ENCODE measurements at places on chromosomes 2 and 18.
A peak's percentile ranks its signal among the peaks of the same experiment; 100 is the strongest.

- DNase-seq: no peak
These were observed 266 bp downstream of the KDM3A start for GRCh38 chr2:86441392-86441881.

- DNase-seq: no peak
These were observed 51.1 kb downstream of the PTGR3 start for GRCh38 chr18:75157851-75158250.

DNA sequence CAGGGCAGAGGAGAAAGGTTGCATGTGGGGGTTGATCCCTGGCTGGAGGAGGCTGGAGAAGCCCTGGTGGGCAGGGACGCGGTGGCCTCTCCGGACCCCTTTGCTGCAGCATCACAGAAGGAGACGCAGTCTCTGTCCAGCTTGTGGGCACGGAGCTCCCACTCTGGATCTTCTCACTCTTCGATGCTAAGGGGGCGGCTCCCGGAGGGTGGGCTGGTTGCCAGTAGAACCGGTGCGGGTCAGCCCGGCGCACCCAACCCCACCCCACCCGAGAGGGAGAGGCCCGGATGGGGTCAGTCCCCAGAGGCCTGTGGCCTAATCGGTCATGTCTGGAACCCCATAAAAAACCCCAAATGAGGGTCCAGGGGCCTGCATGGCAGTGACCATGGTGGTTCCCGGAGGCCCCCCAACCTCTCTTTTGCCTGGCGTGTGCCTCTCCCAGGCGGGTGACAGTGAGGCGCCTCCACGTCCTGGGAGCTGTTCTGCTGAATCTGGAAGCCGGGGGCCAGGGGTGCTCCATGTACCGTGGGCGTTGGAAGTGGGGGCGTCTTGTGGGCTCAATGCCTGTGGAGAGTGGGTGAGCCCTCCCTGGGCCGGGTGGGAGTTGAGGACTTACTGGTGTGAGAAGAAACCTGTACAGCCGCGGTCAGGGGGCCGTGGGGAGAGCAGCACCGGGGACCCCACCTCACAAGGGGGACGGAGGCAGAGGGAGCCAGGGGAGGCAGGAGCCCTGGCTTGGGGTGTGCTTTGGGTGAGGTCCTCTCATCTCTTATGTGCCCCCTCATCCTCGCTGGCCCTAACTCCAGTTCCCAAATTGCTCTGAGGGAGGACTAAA lies 79.6 kb downstream of the RTP5 start:
- DNase-seq: no peak

- DNase-seq: no peak
These were observed 63.0 kb upstream of the PGAP1 start for GRCh38 chr2:196989496-196989895.

GRCh38 chr2:241808051-241808720 lies 807 bp upstream of the NEU4 start:
- peak; percentile 51 for DNase-seq

GRCh38 chr18:53380063-53380639 lies 844.3 kb downstream of the MBD2 start:
- no peak for DNase-seq

DNA sequence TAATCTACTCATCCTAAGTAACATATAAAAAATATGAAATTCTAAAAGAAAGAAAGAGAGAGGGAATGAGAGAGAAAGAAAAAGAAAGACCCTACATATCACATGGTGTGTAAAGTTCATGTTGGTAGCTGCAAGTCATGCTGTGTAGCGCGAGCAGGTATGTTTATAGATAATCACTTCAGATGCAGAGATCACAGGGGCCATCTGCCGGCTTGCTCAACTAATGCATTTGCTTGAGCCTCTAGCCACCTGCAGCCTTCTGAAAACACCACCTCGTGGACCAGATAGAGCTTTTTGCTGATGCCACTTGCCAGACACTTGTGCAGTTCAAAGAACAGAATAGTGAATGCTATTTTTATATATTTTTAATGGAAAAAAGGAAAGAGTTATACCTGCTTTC lies 37.6 kb downstream of the CDH7 start:
- peak; percentile 74 for DNase-seq

DNA sequence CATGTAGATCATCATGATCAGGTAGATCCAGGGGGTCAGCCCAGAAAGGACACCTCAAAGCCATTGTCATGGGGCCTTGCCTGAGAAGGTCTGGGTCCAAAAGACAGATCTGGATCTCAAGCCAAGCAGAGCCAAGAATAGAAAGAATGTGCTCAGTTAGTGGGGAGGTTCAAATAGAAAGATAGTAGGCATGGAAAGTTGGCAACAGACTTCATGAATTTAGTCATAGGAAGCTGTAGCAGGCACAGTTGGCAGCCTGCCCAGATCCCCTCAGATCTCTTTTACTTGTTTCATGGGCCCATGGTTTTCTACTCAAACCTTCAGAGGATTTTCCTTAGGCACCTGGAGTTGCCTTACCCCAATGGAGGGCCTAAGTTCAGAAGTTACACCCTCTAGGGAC lies 767.0 kb downstream of the SLC4A3 start:
- no peak for DNase-seq

DNA sequence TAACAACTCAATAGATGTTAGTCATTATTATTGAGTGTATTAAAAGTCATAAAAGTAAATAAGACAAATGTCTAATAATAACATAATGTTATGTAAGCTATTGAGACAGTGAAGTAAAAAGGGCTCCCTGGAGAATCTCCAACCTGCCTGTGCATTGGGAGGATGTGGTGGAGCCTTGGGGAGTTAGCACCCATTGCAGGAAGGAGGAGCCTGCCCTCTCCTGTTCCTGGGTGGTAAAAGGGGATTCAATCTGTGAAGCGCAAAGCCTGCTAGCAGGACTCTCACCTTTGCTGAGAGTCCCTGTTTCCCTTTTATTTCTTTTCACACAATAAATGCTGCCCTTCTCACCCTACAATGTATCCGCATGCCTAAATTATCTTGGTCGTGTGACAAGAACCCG lies 206.1 kb downstream of the RAB3GAP1 start:
- no peak for DNase-seq

DNA sequence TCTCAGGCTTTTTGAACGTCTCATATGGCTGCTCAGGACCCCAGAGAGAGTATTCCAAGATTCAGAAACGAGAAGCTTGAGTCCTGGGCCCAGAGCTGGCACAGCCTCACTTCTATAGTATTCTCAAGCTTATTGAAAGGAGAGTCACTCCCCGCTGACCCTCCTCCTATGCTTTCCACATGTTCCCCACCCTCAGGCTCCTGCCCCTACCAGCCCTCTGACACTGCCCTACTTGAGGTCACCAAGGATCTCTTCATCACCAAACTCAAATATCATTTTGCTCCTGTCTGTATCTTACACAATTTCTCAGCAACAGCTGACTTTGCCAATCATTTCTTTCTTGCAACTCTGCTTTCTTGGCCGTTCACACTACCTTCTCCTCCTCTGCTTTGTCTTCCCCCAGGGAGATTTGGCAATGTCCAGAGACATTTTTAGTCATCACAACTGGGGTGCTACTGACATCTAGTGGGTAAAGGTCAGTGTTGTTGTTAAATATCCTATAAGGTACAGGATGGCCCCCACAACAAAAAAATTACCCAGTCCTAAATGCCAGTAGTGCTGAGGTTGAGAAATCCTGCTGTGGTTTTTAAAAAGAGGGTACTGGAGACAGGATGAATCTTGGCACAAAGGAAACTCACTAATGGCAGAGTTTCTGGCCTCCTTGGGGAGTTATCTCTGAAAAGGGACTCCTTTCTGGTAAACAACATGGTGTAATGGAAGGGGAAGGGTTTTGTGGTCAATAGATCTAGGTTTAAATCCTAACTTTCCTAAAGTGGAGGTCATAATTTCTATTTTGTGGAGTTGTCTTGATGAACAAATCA lies 26.9 kb upstream of the INSIG2 start:
- DNase-seq: no peak

GRCh38 chr2:153870308-153870707 lies 1.4 kb upstream of the GALNT13 start:
- no peak for DNase-seq

- peak; percentile 20 for DNase-seq
These were observed 180.1 kb downstream of the MGAT5 start for GRCh38 chr2:134433979-134434378.

DNA sequence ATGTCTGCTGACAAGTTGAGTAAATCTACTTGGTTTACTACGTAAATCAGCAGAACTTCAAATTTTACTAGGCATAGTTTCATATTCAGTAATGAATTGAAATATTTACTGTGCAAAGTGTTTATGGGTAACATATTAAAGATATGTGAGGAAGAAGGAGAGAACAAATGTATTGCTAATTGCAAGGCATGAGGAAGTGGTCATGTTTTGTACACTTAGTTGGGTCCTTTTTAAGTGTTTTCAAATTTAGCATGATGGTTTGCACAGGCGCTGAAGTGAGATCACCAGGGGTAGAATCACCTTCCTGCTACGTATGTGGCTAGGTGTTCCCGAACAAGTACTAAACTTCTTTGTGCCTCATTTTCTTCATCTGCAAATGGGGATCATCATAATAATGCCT lies 1534.4 kb downstream of the LRP1B start:
- no peak for DNase-seq

DNA sequence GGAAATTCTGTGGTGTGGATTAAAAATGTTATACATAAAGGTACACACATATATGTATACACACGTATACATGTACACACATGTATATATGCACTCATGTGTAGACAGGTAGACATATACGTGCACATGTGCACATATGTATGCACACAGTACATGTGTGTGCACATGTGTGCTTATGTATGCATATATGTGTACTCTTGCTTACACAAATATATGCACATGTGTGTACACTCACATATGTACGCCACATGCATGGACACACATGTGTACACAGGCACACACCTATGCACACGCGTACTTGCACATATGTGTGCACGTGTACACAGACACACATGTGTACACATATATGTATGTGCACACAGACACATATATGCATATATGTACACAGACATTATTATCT lies 142.8 kb upstream of the SALL3 start:
- DNase-seq: no peak

- DNase-seq: peak; percentile 26
These were observed 65.7 kb upstream of the BCL2L11 start for GRCh38 chr2:111054791-111055691.

DNA sequence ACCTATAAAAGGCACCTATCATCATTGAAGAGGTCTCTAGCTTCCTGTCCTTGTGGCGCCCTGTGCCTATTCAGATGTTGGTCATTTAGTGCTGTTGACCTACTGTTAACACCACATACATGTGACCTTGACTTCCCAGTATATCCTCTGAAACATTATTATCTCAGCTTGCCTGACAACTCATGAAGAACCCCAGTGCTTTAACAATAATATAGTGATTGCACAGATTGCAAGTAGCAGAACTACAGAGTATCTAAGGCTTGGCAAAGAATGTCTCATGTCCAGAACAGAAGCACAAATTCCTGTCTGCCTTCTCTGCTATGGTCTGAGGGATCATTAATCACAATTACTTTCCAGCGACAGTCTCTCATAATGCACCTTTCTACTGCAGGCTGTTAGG lies 165.3 kb downstream of the LCLAT1 start:
- peak; percentile 50 for DNase-seq

DNA sequence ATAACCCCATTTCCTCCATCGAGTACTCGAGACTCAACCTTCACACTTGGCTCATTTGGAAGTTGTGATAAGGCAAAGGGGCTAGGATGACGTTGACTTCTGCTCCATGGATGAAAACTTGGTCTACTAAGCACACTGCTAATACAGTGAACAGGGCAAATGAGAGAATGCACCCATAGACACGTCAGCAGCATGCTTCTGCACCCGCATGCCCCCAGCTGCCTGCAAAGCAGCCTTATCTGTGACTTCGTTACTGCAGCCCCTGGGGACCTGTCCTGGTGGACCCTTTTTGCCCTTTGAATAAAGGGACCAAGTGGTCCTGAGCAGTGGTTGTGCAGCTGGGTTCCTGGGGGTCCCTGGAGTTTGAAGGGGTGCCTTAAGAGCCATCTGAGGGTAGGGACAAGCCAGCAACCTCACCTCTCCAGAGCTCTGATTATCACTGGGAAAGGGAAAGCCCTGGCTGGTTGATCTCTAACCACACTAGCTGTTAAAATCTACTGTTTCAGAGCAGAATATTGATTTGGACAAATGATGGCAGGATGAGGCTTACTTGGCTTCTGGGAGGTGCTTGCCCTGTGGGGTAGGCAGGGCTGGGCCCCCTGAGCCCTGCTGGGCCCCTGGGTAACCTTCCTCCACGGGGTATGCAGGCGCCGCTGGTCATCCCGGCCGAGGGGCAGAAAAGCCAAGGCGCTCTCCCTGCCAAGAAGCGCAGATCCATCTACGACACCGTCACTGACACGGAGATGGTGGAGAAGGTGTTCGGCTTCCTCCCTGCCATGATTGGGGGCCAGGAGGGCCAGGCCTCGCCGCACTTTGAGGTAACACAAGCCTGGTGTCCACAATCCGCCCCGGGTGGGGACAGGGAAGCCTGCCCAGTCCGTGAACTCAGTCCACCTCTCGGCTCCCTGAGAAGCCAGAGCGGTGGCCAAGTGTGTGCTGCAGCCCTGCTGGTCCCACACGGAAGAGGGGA lies 37.6 kb upstream of the GPR17 start:
- DNase-seq: peak; percentile 42

GRCh38 chr2:166768393-166769123 lies 119.7 kb upstream of the XIRP2 start:
- no peak for DNase-seq

- no peak for DNase-seq
These were observed 50.1 kb downstream of the MAP2 start for GRCh38 chr2:209473930-209474419.

Data from islet precursor cell (in vitro differentiated cells).